Kidney (tissue), 22 donors: ENCODE measurements at places on chromosomes 12 and 14. TPM values are rescaled to one million over a fixed set of nuclear protein-coding genes. Genes with fewer than 3 reads are reported as not detected.

NFATC4 gene
- 38.9 TPM for polyA plus RNA-seq

DNA sequence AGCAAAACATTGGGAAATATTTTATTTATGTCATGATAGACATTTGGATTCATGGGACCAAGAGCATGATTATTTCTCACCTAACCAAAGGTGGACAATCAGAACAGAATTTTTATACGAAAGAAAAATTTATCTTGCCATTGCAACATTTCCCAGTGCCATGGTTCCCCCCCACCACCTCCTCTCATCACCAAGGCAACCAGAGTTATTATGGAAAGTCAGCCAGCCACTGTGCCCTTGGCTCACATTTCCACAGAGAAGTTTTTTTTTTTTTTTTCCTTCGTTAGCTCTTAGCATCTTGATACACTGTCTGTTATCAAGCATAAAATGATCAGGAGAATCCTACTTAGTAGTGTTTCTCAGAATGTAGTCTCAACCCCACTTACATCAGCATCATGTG lies 176.4 kb upstream of the TMTC1 start:
- DNase-seq, result no peak

TMTC1 gene
- 10.9 TPM for polyA plus RNA-seq

DNA sequence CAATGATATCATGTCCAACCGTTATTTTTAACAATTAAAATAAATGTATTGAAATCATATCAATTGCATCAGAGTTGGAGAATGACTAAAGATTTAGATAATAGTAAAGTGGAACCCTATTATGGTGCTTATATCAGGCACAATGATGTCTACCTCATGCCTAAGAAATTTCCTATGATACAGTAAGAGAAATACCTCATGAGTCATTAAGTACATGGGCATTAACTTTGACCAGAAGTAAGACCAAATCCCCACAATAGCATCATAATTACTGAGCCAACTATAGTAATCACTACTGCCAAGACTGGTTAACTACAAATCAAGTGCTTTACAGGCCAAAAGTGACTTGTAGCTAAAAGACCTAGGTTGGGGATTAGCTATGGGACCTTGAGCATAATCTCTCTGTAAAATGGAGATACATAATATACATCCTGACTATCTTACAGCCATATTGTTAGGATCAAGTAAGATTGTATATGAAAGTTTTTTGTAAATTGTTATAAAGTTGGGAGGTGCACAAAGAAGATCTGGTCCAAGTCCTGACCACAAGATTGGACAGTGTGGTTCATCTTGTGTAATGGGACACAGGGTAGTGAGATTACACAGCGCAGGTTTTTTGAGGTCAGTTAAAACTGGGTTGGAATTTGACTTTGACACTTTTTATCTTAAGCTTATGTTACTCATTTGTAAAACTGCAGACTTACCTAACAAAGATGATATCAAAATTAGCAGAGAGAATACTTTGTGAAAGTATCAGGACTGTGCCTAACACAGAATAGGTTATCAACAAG lies 60.5 kb downstream of the ERGIC2 start:
- no peak for DNase-seq

DNA sequence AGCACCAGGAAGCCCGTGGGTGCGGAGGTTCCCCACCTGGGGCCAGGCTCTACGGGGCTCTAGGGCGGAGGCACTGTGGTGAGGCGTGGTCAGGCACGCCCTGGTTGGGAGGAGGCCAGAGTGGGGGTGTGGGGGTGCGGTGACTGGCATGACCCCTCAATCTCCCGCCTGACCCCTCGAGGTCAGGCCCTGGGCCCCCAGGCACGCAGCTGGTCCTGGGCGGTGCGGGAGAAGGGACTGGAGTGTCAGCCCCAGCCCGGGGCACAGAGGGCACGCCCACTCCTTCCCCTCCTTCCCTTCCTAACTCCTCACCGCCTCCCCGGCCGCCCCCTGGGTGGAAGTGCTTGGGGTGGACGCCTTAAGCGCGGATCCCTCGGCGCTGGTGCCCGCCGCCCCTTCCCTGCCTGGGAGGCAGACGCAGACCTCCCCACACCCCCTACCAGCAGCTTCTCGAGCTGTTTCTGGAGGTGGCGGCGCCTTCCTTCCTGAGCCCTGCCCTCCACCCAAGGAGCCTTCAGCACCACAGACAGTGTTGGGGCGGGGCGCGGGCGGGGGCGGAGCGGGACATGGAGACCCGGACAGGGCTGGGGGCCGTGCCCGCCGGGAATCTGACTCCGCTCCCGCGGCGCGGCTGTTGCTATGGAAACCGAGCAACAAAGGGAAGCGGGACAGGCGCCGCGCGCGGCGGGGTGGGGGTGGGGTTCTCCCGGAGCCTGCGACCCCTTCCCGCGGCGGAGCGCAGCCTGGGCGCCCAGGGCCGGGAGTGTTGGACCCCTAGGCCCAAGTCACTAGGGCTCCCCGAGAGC lies 741 bp upstream of the CRIP2 start:
- DNase-seq, result peak; percentile 98

GRCh38 chr14:34935488-34935887 lies 47.3 kb upstream of the SRP54 start:
- DNase-seq, result no peak

MYH7 gene
- 1.6 TPM for polyA plus RNA-seq

- DNase-seq, result peak; percentile 80
Measured at GRCh38 chr12:51864833-51865670, 16.5 kb upstream of the FIGNL2 start.

DNA sequence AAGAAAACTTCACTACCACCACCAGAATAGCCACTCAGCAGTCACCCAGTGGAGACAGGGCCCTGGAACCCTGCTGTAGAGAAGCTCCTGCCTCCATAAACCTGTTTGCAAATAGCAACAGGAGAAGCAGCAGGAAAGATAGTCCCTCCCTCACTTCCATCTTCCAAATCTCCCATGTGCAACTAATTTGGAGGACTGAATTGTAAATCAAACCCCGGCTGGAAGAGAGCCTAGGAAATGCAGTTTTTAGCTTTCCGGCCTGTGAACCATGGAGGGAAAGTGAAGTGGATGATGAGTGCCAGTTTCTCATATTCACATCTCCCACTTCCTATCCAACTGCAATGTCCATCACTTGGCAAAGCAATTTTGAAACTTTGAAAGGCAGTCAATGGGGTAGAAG lies 167.2 kb upstream of the FRMD6 start:
- no peak for DNase-seq

NRXN3 gene
- 1.5 TPM for polyA plus RNA-seq
